ENCODE measurements at places on chromosomes 6 and 20. TPM values are rescaled to one million over a fixed set of nuclear protein-coding genes. Genes with fewer than 3 reads are reported as not detected.

Gene PSORS1C1
- 0.28 TPM for polyA plus RNA-seq

Gene TP53TG5
- polyA plus RNA-seq: 0.02 TPM

Gene SPATA25
- 2.7 TPM for polyA plus RNA-seq

Gene SLC22A23
- polyA plus RNA-seq: 11.3 TPM

Gene RAB44
- polyA plus RNA-seq: 0.19 TPM

Gene TSHZ2
- polyA plus RNA-seq: 47.5 TPM

Data from adipose tissue (tissue), 3 donors.